ENCODE measurements at places on chromosomes 5 and 9.

DNA sequence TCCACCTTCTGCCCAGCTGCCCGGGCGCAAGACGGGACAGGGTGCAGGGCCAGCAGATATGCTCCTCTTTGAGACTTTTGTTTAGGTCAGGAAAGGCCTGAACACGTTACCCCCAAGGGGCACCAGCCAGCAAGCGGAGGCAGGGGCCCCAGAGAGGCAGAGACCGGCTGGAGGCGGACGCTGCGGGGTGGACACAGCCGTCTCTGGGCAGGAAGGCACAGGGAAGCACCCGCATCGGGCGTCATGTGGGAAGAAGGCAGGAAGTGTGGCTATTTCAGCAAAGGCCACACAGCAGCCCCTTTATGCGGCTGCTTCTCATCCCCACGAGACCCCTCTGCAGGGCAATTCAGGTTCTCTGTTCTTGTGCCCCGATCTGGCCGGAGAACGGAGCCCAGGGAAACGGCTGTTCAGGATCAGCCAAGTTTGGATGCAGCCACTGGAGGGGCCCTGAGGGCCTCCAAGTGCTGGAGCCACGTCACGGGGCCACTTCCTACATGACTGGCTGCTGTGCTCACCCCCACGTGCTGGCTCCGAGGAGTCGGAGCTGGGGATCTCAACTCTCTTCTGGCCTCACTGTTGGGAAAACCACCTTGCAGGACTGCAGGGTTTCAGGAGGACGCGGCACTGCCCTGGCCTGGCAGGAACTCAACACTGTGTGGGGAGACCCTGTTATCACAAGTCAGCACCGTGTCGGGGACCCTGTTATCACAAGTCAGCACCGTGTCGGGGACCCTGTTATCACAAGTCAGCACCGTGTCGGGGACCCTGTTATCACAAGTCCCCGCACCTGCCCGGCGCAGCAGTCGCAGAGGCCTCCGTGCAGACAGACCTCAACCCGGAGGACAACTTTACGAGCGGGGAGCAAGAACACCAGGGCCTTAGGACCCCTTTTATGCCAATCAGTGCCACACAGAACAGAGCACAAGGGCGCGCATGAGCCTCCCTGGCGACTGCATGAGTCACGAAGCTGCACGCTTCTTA, 44.4 kb downstream of the SLC12A7 start:
- DNase-seq = no peak

DNA sequence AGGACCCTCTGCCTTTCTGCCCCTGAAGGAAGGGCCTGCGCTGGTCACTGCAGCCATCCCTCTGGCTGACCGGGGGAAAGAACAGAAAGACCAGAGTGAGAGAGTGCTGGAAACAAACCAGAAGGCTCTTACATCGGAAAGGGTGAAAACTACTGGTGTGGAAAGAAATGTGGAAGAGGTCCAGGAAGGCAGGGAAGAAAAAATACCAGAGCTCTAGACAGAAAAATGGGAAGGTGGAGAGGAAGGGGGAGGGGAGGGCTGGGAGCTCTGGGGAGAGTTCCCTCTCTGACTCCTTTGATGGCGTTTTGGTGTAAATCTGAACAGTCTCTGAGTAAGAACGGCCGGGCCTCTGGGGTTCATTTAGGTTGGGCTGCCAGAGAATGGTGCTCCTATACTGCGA, 47.7 kb downstream of the COL23A1 start:
- no peak for DNase-seq

DNA sequence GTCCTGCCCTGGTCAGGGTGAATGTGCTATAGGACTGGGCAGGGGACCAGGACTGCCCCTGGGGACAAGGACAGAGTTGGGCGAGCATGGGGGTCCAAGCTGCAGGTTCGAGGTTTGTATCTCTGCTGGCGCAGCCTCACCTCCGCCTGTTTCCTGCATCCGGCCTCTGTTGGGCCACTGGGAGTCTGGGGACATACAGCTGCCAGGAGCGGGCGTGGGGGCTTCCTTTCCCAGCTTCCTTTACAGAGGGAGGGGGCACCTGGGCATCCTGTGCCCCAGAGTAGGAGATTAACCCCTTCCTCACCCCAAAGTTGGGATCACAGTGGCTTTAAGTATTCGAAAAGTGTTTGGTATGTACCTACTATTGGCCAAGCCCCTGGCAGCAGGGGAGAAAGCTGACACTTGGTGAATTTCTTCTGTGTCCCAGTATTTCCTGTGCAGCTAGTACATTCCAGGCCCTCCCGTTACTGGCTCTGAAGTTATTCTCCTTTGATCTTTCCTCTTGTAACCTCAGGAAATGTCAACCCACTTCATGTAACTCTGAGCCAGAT, 19.0 kb downstream of the OLFML2A start:
- no peak for DNase-seq

DNA sequence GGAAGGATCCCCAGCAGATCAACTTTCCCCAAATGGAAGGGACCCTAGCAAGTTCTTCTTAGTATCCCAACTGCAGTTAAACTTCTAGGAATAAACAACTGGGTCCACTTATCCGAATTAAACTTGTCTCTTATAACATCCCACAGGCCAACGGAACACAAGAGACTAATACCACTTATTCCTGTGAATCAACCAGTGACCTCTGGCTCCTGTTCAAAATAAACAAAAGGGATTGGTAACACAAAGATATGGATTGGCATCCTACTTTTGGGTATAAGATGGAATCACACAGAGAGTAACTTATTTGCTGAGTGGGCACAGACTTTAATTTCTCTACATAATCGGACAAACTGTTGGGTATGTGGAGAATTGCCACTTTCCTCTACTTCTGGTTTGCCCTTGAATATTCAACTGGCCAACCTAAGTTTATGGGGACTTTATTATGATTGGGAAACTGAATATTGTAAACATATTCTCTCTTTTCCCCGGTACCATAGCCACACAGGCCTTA, 12.4 kb upstream of the PAIP1 start:
- DNase-seq = no peak

DNA sequence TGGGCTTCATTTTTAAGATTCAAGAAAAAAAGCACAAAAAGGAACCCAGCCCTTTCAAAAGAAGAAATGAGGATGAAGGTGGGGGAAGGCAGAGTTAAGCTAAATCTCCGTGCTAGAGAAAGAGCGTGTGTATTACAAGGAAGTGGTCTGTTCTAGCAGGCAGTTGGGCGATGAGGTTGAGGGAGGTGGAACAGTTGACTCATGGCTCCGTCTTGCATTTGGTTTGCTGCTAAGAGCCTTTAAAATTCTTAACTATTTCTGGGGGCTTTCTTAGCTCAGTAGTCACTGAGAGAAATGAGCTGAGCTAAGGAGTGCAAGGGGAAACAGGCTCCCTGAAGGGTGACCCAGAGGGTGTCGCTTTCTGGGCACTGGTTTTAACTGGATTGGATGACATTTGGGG, 117.4 kb downstream of the GCNT1 start:
- peak; percentile 1 for DNase-seq

GRCh38 chr5:92527311-92528078, 1053.5 kb downstream of the NR2F1-AS1 start:
- DNase-seq = no peak

DNA sequence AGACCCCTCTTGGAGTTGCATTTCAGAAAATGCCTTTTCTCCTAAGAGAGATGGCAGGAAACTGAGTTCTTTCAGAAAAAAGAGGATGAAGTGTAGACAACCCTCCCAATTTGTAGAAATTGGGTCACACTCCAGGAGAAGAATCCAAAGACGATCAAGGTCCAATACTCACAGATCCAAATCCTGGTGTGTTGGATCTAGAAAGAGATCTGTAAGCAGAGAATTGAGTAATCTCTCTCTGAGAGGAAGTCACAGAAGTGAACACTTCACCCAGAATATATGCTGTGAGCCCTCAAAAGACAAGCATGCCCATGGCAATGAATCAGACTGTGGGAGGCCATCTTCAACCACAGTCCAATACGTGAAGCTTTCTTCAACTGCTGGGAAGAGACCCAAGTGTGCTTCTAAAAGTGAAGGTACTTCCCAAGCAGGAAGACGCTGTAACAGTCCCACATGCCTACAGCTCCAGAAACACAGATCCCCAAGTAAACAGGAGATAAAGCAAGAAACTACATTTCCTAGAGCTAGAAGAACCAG, 182.7 kb downstream of the SMC2 start:
- DNase-seq = no peak

DNA sequence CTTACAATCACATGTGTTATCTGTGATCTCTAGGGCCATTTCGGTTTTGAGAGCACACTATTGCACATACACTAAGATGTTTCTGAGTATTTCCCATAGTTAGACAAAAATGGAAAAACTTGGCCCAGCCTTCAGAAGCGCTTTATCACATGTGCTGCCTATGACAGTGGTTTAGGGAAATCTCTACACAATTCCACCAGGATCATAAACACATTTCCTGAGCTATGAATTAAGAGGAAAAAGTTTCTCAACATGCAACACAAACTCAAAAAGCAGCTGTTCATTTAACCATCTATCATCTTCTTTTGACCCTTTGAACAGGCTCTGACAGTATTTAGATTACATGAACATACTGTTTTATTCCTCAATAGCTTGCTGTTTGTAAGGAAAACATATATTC, 15.1 kb downstream of the FGF1 start:
- no peak for DNase-seq

- no peak for DNase-seq
Observed at GRCh38 chr5:76341651-76342334, 61.3 kb upstream of the IQGAP2 start.

DNA sequence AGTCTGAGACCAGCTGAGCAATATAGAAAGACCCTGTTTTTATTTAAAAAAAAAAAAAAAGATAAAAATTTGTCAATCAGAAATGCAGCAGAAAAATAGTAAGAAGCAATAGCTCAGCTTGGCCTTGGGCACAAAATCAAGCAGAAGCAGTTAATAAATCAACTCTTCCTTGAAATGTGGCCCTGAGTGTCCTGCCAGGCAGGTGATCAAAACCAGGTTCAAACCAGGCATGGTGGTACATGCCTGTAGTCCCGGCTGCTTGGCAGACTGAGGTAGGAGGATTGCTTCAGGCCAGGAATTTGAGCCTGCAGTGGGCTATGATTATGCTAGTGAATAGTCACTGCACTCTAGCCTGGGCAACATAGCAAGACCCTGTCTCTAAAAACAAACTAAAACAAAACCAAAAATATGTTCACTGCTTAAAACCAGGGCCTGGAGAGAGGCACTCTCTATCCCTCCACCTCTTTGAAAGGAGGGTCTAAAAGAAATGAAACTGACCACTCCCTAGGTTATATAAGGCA, 27.9 kb upstream of the KLF9 start:
- DNase-seq = no peak

DNA sequence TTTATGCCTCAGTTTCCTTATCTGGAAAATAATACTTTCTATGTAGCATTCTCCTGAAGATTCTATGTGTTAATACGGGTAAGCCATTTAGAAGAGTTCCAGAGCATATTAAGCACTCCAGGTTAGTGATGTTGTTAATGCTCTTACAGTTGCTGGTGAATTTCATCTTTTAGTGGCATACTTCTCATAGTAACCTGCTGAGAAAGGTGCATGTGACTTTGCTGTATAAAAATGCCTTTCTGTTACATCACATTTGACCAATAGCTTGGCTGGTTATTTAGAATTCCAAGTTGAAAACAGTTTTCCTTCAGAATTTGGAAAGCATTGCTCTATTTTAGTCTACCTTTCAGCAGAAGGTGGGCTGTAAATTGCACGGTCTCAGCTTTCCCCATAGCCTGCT, 27.2 kb downstream of the GCNT1 start:
- DNase-seq = no peak

- no peak for DNase-seq
Observed at GRCh38 chr5:124661317-124662141, 84.9 kb downstream of the ZNF608 start.

DNA sequence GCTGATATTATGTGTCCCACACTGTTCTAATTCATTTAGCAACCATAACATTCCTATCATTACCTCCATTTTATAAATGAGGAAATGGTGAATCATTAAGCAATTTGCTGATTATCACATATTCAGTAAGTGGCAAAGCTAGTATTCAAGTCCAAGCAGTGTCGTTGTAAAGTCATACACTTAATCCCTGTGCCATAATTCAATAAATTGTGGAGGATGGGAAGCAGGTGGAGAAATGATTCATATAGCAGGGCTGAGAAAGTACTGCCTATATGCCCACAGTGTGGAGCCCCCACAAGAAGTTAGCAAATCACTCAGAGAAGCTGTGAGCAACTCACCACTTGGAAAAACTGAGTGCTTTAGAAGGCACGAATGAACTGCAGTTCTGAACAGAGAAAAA, 691.0 kb downstream of the PTPRD start:
- no peak for DNase-seq
